A549 treated with CORT108297 at 1 μM for 4 hours (cell line): ENCODE measurements at places on chromosomes 2 and 18. TPM values are rescaled to one million over a fixed set of nuclear protein-coding genes. Genes with fewer than 3 reads are reported as not detected.

Gene SCN7A
- 0.01 TPM in 1 of 5 replicates, not detected in the others for total RNA-seq

Gene SPATA3
- total RNA-seq = not detected in 5 replicates

Gene NPHP1
- 6.6 to 8.8 TPM (median 7.2 TPM) in 5 replicates for total RNA-seq

Gene LIMS3
- not detected in 5 replicates for total RNA-seq

Gene PSMD14
- total RNA-seq = 100.0 to 139 TPM (median 104 TPM) in 5 replicates

Gene NBEAL1
- total RNA-seq = 3.0 to 4.5 TPM (median 3.5 TPM) in 5 replicates

Gene LHCGR
- not detected in 5 replicates for total RNA-seq

Gene EDAR
- 0.01 to 0.02 TPM in 2 of 5 replicates, not detected in the others for total RNA-seq

Gene DNAJC10
- total RNA-seq = 55.3 to 75.5 TPM (median 68.9 TPM) in 5 replicates

Gene CPO
- 0.09 to 0.15 TPM (median 0.12 TPM) in 3 of 5 replicates, not detected in the others for total RNA-seq

Gene PRKAG3
- not detected in 5 replicates for total RNA-seq

Gene NOL4
- not detected in 5 replicates for total RNA-seq

Gene STAT1
- 56.4 to 64.2 TPM (median 61.2 TPM) in 5 replicates for total RNA-seq

Gene ITPRIPL1
- total RNA-seq = not detected in 5 replicates

Gene DNPEP
- 47.8 to 67.2 TPM (median 61.9 TPM) in 5 replicates for total RNA-seq

Gene LINC00305
- total RNA-seq = not detected in 5 replicates

Gene POTEC
- total RNA-seq = not detected in 5 replicates
